ENCODE measurements at places on chromosomes 7 and 10. TPM values are rescaled to one million over a fixed set of nuclear protein-coding genes. Genes with fewer than 3 reads are reported as not detected.

DNA sequence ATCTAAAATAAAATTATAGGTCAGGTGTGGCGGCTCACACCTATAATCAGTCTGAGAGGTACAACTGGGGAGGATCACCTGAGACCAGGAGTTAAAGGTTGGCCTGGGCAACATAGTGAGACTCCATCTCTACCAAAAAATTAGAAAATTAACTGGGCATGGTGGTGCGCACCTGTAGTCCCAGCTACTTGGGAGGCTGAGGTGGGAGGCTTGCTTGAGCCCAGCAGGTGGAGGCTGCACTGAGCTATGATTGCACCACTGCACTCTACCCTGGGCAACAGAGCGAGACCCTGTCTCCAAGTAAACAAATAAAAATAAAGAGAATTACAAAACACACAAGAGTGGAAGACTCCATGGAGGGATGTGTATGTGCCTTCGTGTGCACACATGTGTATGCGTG lies 171.5 kb downstream of the PARD3 start:
- no peaks in the 10 kb centered on the region for H3K27me3 ChIP-seq
- no peaks in the 10 kb centered on the region for H3K4me1 ChIP-seq
- no peak for DNase-seq

- H3K36me3 ChIP-seq: no peaks in the 10 kb centered on the region
- no peaks in the 10 kb centered on the region for H3K4me1 ChIP-seq
- no peak for DNase-seq
- H3K4me3 ChIP-seq: no peak overlapping the region
- H3K27me3 ChIP-seq: no peaks in the 10 kb centered on the region
Observed at GRCh38 chr10:44674536-44675386, 236.4 kb upstream of the TMEM72 start.

DNA sequence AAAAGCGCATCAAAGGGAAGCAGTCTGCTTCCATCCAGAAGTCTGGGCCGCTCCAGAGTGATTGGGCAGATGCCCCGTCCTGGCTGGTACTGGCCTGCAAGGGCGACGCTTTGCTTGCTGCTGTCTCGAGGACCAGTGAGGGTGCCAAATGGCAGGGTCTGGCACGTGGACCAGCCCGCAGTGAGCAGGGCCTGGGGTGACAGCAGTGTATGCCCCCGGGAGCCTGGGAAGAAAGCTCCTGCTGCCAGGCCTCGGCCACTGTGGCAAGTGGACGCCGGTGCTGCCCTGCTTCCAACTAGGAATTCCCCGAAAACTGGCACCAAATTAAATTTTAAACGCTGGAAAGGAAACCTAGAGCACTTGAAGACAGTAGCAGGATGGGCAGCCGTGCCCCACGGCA lies 357.0 kb upstream of the MKI67 start:
- no peaks in the 10 kb centered on the region for H3K36me3 ChIP-seq
- H3K4me1 ChIP-seq: no peaks in the 10 kb centered on the region
- no peak for DNase-seq
- H3K27me3 ChIP-seq: no peaks in the 10 kb centered on the region

GRCh38 chr7:3264693-3265339 lies 36.2 kb upstream of the SDK1 start:
- DNase-seq: no peak
- H3K27me3 ChIP-seq: peaks cover 3% of the 10 kb centered on the region
- no peaks in the 10 kb centered on the region for H3K36me3 ChIP-seq
- H3K27ac ChIP-seq: no peak overlapping the region
- H3K4me3 ChIP-seq: no peak overlapping the region

CELF2 gene
- 180 TPM for total RNA-seq

Measured in CD4-positive, alpha-beta memory T cell (primary cell).